Hippocampal formation (tissue), 2 donors: ENCODE measurements at places on chromosomes 4 and X.

DNA sequence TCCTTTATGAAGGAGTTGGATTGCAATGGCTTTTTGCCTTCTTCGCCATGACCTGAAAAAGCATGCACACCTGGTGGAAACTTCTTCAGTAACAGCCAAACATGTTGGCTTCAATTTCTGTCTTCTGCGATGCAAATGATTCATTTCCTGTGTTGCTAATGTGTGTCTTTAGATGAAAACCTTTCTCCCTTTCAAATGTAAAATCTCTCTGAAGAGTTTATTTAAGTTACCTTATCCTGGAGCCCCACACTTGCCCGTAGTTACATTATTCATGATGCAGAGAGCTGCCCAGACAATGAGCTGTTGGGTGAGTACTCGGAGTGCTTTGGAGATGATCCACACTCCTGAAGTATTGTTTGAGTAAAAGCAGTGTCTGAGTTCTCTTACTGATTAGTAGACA, 1100.9 kb downstream of the RPA4 start:
- no peak for DNase-seq

- DNase-seq, result no peak
Measured at GRCh38 chrX:134600714-134601113, 57.6 kb downstream of the PLAC1 start.

GRCh38 chr4:4841156-4841555, 18.3 kb upstream of the MSX1 start:
- DNase-seq, result no peak

- no peak for DNase-seq
Measured at GRCh38 chr4:148239494-148239985, 202.7 kb downstream of the NR3C2 start.

DNA sequence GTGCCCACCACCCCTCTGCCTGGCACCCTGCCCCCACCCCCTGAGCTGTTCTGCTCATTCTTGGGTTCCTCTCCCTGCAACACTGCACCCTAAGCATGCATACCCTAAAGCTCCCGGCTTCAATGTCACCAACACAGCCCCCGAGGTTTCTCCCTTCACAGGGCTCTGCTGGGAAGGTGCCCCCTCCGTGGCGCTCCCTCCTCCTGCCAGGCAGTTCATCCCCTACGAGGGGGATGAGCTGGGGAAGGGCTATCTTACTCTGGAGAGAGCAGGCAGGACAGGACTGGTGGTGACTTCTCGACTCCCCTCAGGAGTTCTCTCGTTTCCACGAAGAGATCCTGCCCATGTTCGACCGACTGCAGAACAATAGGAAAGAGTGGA, 6.5 kb downstream of the ATP5ME start:
- DNase-seq, result no peak

GRCh38 chrX:97320305-97320704, 436.6 kb downstream of the RPA4 start:
- no peak for DNase-seq

- no peak for DNase-seq
Measured at GRCh38 chr4:20074450-20074849, 177.3 kb upstream of the SLIT2 start.

GRCh38 chrX:2708021-2708420, 16.9 kb downstream of the CD99 start:
- DNase-seq, result no peak

DNA sequence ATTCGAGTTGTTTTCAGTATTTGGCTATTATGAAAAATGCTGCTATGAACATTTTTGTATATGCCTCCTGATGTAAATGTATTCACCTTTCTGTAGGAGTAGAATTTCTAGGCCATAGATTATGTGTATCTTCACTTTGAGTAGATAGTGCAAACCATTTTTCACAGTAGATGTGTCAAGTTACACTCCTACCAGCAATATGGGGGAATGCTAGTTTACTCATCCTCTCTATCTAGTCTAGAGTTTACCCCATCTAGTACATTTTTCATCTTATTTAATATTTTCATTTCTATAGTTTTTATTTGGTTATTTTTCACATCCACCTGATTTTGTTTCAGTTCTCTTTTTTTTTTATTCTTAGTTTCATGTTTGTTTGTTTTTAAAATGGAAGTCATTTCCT, 59.0 kb downstream of the GK start:
- DNase-seq, result no peak

DNA sequence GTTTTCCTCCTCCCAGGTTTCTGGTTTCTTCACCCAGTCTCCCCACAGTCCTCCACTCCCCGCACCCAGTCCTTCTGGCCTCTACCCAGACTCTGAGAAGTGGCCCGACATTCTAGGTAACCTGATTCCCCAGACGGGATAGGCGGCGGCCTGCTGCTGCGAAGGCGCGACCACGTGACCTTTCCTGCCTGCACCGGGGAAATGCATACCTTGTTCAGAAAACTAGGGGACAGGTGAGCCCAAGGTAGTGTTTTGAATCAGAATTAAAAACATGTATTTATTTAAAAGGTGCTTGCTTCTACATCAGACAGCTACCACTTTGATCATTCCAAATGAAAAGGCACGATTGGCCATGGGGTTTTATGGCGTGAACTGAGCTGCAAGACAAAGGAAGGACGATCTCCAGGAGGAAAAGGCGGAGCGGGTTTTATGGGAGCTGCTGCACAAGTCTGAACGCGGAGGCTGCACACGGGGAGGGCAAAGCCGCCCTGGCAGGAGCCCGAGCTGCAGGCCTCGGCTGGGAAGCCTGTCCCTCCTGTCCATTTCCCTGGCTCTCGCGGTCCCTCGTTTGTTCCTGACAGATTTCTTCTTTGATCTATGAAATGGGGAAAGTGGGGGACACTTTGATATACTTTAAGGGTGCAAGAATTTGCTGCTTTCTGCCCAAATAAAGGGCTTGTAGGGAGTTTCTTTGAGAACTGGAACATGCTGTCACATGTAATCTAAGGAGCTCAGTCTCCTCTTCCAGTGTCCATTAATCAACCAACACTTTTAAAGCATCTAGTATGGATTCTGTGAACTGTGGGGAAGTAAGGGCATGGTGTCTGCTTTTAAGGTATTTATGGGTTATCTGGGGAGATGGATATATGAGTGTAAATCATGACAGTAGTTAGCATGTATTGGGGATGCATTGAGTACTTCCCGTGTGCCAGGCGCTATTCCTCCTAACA, 150.9 kb downstream of the SPRY1 start:
- no peak for DNase-seq

DNA sequence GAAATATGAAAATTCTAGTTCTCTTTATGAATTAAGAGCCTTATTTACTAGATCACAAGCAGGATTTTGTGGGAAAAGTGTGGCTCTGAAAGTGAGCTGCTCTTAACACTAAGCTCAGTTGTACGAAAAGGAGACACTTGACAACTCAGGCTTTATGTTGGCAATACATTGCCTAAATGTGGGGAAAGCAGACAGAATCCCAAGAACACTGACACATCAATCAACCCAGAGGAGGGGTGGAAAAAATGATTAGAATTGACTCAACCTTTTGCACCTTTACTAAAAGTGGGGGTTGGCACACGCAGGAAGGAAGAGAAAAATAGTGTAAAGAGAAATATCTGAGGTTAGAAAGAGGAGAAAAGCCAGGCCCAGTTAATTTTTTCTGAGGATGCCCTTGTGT, 61.6 kb downstream of the CHST7 start:
- DNase-seq, result no peak

- no peak for DNase-seq
Measured at GRCh38 chrX:39614680-39614998, 483.1 kb downstream of the BCOR start.

DNA sequence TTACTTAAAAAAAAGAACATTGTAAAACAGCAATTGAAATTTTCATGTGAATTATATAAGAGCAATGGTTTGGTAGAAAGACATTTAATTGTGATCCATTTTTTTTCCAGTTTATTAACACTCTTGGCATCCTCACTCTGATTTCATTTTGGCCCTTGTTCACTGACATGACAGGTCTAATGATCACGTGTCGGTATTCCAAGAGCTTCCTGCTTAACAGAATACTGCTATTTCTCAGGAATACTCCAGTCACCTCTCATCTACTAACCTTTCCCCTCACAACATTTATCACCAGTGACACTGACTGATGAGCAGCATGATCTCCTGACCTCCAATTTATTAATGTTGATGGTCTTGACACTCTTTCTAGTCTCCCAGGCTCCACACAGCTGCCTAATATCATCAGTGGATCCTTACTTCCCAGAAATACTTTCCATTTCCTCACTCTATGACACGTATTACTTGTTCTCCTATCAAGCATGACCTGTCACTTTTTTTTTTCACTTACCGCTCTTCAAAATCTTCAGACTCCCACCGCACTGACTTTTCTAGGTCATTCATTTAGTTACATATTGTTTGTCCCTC, 847.8 kb upstream of the SLIT2 start:
- no peak for DNase-seq

- no peak for DNase-seq
Measured at GRCh38 chr4:6109842-6110560, 90.3 kb downstream of the JAKMIP1 start.

DNA sequence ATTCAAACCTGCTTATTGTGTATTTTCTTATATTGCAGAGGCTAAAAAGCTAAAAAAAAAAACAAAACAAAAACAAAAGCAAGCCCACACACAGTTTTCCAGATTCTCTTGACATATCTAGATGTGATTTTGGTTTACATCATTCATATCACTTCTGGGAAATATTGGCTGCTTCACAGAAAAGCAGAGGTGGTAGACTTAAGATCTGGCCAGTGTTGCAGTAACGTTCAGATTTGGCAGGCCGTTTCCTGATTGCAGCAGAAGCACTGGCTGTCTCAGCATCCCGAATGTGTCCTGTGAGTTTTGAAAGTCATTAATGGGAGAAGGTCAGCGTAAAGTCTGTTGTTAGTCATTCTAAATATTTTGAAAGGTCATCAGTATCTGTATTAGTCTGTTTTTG, 2062.0 kb downstream of the ARAP2 start:
- no peak for DNase-seq

DNA sequence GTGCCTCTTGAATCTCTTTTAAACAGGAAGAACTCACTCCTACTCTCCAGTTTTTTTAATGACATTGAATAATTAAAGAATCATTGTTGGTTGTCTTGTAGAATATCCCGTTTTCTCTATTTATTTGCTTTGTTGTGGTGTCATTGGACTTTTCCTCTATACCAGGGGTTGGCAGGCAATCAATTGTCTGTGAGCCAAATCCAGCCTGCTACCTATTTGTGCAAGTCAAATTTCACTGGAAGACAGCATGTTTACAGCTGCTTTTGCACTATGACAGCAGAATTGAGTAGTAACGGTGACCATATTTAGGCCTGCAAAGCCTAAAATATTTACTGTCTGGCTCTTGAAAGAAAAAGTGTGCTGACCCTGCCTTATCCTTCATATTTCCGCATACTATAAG, 34.8 kb downstream of the POLA1 start:
- no peak for DNase-seq

DNA sequence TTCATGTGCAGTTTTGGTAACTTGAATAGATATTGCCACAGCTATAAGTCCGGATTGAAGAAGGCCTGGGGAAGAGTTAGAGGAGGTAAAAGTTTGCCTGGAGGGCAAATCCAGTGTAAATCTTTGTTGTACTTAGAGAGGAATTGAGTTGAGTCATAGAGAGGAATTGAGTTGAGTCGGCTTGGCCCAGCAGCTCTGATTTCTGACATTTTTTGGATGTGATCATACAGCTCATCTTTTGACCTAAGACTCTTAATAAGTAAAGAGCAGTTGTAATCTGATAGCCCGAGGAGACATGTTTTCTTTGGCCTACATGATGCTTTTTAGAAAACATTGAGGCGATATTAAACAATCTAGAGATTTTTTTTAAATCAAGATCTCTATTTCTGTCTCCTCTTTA, 3.9 kb downstream of the KIT start:
- no peak for DNase-seq

DNA sequence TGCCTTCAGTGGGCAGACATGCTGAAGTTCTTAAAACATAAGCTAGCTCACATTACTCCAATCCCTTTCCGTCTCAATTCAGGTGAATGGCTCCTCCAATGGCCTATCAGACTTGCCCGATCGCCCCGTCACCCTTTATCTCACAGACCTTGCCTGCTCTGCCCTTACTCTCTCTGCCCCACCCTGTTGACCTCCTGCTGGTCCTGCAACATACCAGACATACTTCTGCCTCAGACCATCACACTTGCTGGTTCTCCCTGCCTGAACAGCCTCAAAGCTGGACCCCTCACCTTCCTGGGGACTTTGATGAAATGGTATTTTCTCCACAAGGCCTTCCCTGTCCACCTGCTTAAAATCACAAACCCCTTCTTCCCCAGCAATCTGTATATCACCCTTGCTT, 340.1 kb upstream of the NR3C2 start:
- no peak for DNase-seq

GRCh38 chr4:83890231-83890630, 354.3 kb downstream of the GPAT3 start:
- no peak for DNase-seq

DNA sequence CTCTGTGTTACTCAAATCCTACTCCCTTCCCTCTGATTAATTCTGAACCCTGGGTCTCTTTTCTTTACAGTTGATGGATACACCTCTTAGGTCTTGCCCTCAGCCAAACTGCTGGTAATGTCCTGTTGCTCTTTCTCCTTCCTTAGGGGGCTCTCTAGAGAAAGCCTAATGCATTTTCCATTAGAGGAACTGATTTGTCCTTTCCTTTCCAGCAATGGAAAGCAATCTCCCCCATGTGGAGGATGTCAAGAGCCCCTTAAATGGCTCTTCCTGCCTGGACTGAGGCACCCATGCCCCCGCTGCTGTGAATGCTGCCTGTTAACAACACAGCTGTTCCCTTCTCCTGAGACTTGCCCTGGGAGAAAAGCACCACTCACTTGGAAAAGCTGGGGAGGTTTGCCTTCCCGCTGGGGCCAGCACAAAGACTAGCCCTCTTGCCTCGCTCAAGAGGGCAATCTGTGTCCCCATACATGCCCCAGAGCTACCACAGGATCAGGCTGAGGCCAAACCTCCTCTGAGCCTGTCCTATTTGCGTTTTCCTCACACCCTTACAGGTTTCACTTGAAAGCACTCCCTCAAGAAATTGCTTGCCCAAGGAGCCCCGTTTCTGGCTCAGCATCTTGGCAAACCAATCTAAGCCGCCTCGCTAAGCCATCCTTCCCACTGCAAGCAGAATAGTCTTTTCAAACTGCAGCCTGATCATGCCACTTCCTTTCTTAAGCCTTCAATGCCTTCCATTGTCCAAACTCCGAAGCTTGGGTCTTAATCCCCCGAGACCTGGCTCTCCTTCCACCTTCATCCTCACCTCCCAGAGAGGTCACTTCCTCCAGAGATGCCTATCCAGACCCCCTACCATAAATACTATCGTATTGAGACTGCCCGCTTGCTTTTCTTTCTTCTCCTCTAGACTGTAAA, 23.2 kb upstream of the SMIM20 start:
- no peak for DNase-seq

- DNase-seq, result no peak
Measured at GRCh38 chr4:84937381-84937977, 29.0 kb downstream of the WDFY3 start.

DNA sequence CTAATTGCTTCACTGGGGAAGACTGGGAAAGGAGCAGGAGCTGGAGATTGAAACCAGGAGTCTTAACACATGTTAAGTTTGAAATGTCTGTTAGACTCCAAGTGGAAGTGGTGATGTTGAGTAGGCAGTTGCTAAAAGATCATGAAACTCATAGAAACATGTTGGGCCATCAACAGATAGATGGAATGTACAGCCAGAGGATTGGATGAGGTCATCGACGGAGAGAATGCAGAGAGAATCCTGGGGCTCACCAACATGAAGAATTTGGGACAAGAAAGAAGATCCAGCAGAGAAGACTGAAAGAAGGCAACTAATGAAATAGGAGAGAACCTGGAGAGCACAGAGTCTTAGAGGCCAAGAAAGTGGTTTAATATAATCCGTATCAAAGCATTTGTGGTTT, 19.4 kb upstream of the TSPAN5 start:
- DNase-seq, result no peak
